T-helper 1 cell treated with Interleukin-12 subunit alpha and Interleukin-12 subunit beta and Interleukin-4 antibody, amounts not matched to agents 30 ng/mL and 1 ng/mL, for 36 hours (primary cell): ENCODE measurements at places on chromosomes 6 and 20. TPM values are rescaled to one million over a fixed set of nuclear protein-coding genes. Genes with fewer than 3 reads are reported as not detected.

Gene EYA4
- total RNA-seq = not detected in 2 replicates

Gene WFDC12
- not detected in 2 replicates for total RNA-seq

Gene C6orf141
- not detected in 2 replicates for total RNA-seq

Gene FAM162B
- not detected in 2 replicates for total RNA-seq

Gene HTR1B
- not detected in 2 replicates for total RNA-seq

Gene FAM209B
- total RNA-seq = 2.5 and 2.7 TPM in 2 replicates

Gene FRK
- 0.02 TPM in 2 replicates for total RNA-seq

Gene EPHA7
- total RNA-seq = not detected in 2 replicates

Gene SIRPB1
- 3.0 and 4.5 TPM in 2 replicates for total RNA-seq

Gene TRIM10
- total RNA-seq = 0.34 and 0.37 TPM in 2 replicates

Gene COL9A3
- 0.15 TPM in 1 of 2 replicates, not detected in the other for total RNA-seq

Gene MAS1
- total RNA-seq = not detected in 2 replicates

Gene PAK5
- total RNA-seq = not detected in 2 replicates

Gene MYLK4
- total RNA-seq = 0.29 TPM in 2 replicates

Gene SIRPD
- 0.29 and 0.39 TPM in 2 replicates for total RNA-seq

Gene TRIM31
- total RNA-seq = not detected in 2 replicates

Gene UNC5CL
- 1.7 and 2.1 TPM in 2 replicates for total RNA-seq

Gene HFE
- total RNA-seq = 2.6 and 4.2 TPM in 2 replicates

Gene DLL1
- total RNA-seq = 0.15 TPM in 1 of 2 replicates, not detected in the other

Gene IL17F
- 0.42 and 1.5 TPM in 2 replicates for total RNA-seq

Gene NNAT
- total RNA-seq = not detected in 2 replicates

Gene ENPP4
- total RNA-seq = 6.8 and 6.9 TPM in 2 replicates

Gene TRDN
- total RNA-seq = not detected in 2 replicates

Gene NTSR1
- total RNA-seq = not detected in 2 replicates

Gene ATAT1
- total RNA-seq = 9.2 and 11.3 TPM in 2 replicates

Gene LY6G6D
- not detected in 2 replicates for total RNA-seq

Gene GHRH
- not detected in 2 replicates for total RNA-seq

Gene UST
- 0.10 and 0.32 TPM in 2 replicates for total RNA-seq

Gene ZNF335
- 42.0 and 43.3 TPM in 2 replicates for total RNA-seq

Gene MEP1A
- total RNA-seq = not detected in 2 replicates

Gene RIMS4
- total RNA-seq = not detected in 2 replicates

Gene RIOK1
- total RNA-seq = 37.2 and 46.3 TPM in 2 replicates

Gene COL12A1
- total RNA-seq = not detected in 2 replicates

Gene TFAP2A
- 0.22 TPM in 1 of 2 replicates, not detected in the other for total RNA-seq
